ENCODE measurements at places on chromosomes 5 and 9.

- no peak for DNase-seq
These were observed 732.0 kb upstream of the CTNND2 start for GRCh38 chr5:12636209-12636608.

DNA sequence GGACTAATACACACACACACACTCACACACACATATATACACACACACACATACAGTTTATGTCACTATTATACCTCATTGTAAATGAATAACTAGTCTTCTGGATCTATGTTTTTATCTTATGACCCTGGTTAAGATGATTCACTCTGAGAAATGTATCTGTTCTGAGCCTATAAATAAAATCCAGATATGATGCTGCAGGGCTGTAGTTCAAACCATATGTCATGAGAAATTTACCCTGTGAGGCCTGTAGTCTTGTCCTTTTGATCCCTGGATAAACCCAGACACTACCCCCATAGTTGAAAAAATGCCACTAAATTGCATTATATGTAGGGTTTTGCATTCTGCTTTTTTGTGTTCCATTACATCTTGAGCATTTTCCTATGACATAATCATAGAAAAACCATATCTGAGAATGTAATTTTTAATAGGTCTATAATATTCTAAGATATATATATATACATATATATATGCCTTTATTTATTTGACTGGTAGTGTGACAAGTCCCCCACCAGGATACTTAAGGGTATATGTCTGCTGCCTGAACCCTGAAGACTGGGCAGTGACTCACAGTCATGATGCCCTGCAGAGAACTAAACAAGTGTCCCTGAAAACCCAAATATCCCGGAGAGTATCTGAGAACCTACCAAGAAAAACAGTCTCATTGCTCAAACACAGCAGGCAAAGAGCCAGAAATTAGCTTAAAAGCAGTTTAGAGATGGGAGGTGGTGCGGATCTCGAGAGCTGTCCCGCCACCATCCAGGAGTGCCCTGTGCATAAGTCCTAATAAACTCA lies 18.4 kb upstream of the ALDOB start:
- no peak for DNase-seq

GRCh38 chr5:122332599-122333555 lies 20.8 kb downstream of the SNCAIP start:
- no peak for DNase-seq

- no peak for DNase-seq
These were observed 115.4 kb upstream of the PHYKPL start for GRCh38 chr5:178347956-178348355.

Data from activated naive CD4-positive, alpha-beta T cell (primary cell).